ENCODE measurements at places on chromosomes 4 and X.

DNA sequence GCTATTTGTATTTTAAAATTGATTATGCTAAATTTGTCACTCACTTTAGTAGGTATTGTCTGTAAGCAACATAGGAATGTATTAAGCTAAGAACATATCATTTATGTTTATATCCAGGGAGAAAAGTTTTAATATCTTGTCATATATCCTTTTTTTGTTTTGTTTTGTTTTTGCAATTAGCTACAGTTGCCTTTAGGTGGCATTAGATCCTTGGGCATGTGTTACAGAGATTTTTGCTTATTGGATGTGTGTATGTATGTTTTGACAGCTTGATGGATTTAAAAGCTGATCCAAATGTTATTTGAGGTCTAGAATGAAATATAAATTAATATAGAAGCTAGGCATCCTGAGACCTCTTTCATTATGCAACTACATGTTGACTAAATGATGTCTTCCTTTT is 36.1 kb upstream of the OTUD4 start:
- no peak for DNase-seq

- no peak for DNase-seq
Observed at GRCh38 chr4:2812612-2813354, 19.9 kb downstream of the SH3BP2 start.

DNA sequence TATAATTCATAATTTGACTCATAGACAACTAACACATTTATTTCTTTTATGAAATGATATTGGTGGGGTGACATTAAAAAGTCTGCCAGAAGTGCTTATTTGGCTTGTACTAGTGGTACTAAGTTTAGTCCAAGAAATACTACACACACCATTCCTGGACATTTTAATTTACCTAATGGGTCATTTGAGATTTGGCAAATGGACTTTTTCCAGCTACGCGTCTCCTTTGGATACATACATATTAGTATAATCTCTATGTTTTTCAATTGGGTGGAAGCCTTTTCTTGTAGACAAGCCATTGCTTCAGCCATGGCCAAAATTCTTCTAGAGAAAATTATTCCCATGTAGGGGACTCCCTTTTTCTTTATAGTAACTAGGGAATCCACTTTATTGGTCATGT is 968.5 kb downstream of the C4orf33 start:
- DNase-seq, result no peak

DNA sequence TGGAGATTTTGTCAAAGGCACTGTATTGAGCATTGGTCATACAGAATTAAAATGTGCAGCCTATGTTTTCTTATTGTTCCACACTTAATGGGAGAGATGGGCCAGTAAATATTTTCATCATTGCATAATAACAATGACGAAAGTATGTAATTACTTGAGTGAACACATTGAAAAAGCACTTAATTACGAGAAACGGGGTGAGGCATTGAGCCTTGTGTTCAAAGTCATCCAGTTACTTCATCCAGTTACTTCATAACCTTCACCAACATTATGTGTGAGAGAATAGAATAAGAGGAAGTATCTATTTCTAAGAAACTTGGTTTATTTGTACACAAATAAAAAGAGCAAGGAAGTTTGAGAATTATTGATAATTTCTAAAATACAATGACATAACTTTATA is 1427.0 kb downstream of the ADGRL3 start:
- DNase-seq, result no peak

DNA sequence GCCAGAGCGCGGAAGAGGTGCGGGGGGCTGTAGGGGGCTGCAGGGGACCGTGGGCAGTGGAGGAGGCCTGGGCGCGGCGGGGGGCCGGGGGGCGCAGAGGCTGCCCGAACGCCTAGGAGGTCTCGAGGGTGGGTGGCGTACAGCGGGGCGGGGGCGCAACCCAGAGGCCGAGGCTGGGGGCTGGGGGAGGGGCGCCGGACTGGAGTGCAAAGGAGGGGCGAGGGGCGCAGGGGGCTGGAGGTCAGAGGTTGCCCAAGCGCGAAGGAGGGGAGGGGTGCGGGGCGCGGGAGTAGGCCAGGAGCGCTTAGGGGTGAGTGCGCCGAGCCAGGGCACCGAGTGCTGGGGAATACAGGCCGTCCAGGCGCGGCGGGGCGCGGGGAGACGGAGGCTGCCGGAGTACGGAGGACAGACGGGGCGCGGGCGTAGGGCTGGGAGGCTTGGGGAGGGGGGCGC is 255 bp downstream of the GYG2 start:
- DNase-seq, result peak; percentile 91

GRCh38 chr4:34950926-34951325 is 1293.4 kb downstream of the ARAP2 start:
- DNase-seq, result no peak

GRCh38 chr4:135365065-135365464 is 1163.5 kb upstream of the PABPC4L start:
- DNase-seq, result no peak

- no peak for DNase-seq
Observed at GRCh38 chr4:39706334-39706733, 8.4 kb downstream of the UBE2K start.

GRCh38 chrX:10239611-10240064 is 82.9 kb downstream of the CLCN4 start:
- DNase-seq, result no peak

GRCh38 chr4:53987761-53988171 is 76.6 kb downstream of the CHIC2 start:
- no peak for DNase-seq

GRCh38 chrX:110665223-110666002 is 130.2 kb downstream of the CHRDL1 start:
- no peak for DNase-seq

DNA sequence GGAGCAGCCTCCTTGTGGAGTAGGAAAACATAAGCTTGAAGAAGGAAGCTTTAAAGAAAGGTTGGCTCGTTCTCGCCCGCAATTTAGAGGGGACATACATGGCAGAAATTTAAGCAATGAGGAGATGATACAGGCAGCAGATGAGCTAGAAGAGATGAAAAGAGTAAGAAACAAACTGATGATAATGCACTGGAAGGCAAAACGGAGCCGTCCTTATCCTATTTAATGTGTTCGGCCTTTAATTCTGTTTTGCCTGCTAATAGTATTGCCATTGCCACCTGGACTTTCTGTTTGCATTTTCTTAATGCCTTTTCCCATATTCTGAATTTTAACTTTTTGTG is 1.4 kb downstream of the TCEAL1 start:
- no peak for DNase-seq

DNA sequence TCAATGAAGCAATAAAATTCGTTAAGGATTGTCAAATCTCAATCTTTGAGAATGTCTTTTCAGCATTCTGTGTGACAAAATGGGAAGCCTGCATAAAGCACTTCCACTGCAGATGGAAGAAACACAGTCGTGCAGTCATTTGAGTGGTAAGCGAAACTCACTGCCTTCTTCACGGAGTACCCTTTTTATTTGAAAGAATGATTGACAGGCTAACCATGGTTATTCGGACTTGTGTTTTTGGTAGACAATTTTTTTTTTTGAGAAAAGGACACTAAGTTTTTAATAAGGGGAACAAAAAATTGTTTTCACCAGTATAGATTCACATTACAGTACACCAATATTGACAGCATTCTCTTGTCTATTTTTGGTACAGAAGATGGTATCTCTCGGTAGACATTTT is 86.9 kb upstream of the MSX1 start:
- no peak for DNase-seq

DNA sequence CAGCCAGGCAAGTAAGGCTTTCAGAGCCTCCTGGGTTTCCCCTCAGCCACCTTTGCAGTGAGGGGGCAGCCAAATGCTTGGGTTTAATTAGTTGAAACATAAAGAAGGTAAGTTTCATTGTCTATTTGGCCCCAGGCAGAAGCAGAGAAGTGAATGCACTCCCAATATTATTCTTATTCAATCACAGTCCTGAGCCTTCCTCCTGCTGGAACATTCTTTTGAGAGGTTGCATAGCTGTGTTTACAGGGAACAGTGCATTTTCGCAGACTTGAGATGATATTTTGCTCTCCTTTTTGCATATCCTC is 13.9 kb downstream of the SLC2A9 start:
- DNase-seq, result no peak

GRCh38 chr4:212438-213188 is 88.3 kb downstream of the ZNF718 start:
- no peak for DNase-seq

GRCh38 chrX:42220083-42220482 is 296.7 kb upstream of the CASK start:
- no peak for DNase-seq

DNA sequence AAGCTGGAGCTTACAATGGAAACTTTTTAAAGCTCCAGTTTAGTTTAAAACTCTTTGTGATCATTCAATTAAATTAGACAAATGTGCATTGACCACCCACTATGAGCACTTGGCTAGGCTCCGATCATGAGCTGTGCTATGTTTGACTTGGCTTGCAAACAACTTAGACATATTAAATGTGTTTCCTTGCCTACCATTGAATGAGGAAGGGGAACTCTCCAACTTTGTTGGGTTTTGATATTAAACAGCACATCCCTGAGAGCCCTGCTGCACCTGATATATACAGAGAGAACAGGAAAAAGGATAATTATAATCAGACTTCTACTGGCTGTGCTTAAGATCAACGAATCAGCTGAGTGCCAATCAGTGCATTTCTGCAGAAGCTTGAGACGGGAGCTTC is 71.4 kb upstream of the ADGRL3 start:
- DNase-seq, result no peak

- no peak for DNase-seq
Observed at GRCh38 chr4:141772838-141773237, 136.5 kb downstream of the IL15 start.

DNA sequence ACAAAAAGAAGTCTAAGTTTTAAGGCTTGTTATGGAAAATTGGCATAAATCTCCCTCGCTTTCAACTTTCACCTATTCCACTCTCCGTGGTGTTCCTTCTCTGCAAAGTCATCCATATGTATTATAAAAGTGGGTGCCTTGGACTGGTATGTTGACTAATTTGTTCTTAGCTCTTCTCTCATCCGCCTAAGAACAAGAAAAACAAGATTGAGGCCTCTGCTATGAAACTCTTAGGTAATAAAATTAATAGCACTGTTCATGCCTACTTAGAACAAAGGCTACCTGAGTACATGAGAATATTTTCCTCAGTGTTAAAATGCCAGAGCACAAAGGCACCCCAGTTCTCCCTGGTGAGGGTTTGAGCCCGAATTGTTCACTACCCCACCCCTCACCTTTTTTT is 1.3 kb downstream of the CNGA1 start:
- DNase-seq, result no peak

DNA sequence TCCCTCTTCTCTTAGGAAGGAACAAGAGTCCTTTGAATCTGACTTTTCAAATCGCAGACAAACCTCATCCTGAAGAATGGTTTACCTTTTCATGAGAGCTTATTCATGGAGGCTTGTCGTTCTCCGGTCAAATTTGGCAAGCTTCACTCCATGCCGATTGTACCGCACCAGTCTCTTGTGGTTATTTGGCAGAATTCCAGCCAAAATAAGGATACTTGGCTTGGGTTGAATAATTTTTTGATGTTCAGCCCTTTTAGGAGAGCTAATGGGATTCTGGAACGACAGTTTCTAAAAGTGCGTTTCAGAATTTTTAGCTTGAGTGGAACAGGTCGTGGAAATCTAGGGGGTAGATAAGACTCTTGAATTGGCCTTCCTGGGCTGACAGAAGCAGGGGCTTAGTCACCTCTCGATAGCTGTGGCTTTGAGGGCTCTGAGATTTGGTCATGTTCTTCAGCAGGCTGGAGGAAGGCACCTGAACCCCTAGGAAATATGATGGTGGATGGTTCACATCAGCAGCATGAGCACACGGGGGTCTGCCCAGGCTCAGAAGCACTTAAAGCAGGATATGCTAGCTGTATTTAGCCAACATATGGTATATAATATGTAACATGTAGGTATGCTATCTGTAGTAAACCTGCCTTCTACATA is 1.5 kb downstream of the KLHL2 start:
- DNase-seq, result no peak

GRCh38 chr4:176791591-176792325 is 964 bp downstream of the VEGFC start:
- no peak for DNase-seq

GRCh38 chr4:73822812-73823504 is 13.5 kb upstream of the CXCL6 start:
- DNase-seq, result no peak

GRCh38 chr4:68445111-68445510 is 2.2 kb upstream of the TMPRSS11E start:
- no peak for DNase-seq

- DNase-seq, result no peak
Observed at GRCh38 chr4:76058888-76059426, 15.6 kb upstream of the ART3 start.

DNA sequence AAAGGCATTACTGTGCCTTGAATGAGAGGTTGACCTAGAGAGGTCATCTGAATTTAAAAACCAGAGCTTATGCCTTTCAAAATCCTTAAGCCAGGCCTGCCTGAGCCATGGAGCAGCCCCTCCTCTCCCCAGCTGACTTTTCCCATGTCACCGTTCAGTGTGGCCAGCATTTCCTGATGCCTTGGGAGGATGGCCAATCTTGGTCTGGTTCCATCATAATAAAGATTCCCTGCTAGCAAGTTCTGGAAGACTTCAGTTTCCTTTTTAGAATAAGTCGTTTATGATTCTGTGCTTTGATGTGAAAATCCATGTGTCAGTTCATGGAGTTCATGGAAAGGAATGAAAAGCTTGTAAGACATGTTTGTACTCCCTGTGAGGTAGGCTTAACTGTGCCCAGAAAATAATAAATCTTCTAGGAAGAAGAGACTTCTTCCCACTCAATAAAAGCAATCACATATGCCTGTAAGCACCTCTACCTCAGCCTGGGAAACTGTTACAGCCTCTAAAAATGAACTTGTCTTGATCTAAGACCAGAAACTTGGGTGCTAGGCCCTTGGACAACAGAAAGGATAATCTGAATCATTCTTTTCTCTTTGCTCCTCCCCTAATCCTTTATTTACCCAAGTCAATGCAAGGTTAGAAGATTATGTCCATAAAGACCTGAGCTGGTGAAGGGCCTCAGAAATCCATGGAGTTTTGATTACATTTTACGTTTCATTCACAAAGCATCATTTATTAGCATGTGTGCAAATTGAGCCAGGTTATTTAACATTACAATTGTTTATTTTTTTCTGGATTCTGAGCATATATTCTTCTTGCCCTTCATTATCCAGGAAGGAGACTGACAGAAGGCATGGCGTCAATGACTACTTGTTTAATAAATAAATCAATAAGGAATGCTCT is 84.0 kb upstream of the TBC1D9 start:
- DNase-seq, result no peak

- no peak for DNase-seq
Observed at GRCh38 chrX:15882704-15883539, 28.3 kb upstream of the AP1S2 start.

GRCh38 chrX:95071621-95072020 is 1397.6 kb downstream of the FAM133A start:
- DNase-seq, result no peak

GRCh38 chr4:128715616-128716015 is 93.9 kb upstream of the JADE1 start:
- DNase-seq, result no peak

Measured in ecto neural progenitor cell (in vitro differentiated cells).